CD8-positive, alpha-beta memory T cell (primary cell): ENCODE measurements at places on chromosomes 13 and 19. TPM values are rescaled to one million over a fixed set of nuclear protein-coding genes. Genes with fewer than 3 reads are reported as not detected.

Gene SOX1
- not detected for polyA plus RNA-seq

Gene NPAS1
- not detected for polyA plus RNA-seq

Gene ZFP36
- polyA plus RNA-seq = 355 TPM

Gene GNG8
- not detected for polyA plus RNA-seq

Gene ZNF497
- polyA plus RNA-seq = 1.0 TPM

Gene RAB3A
- 0.59 TPM for polyA plus RNA-seq

Gene ZNF223
- polyA plus RNA-seq = 2.7 TPM

Gene ZNF534
- not detected for polyA plus RNA-seq

Gene RAB8A
- polyA plus RNA-seq = 86.3 TPM

DNA sequence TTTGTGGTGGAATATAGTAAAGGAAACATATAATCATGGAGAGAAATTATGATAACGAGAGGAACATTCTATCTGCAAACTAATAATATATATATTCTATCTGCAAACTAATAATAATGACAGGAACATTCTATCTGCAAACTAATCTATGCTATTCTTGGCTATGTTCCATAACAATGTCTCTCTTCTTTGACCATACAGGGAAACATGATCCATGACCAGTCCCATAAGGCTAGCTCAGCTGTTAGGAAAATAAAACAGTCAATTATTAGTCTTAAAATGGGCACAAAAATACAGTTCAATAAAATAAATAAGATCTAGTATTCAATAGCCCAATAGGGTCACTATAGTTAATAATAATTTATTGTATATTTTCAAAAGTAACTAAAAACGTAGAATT lies 707.8 kb upstream of the PCDH20 start:
- no peak for DNase-seq

- DNase-seq = no peak
Measured at GRCh38 chr19:38221919-38222830, 1.8 kb downstream of the DPF1 start.

DNA sequence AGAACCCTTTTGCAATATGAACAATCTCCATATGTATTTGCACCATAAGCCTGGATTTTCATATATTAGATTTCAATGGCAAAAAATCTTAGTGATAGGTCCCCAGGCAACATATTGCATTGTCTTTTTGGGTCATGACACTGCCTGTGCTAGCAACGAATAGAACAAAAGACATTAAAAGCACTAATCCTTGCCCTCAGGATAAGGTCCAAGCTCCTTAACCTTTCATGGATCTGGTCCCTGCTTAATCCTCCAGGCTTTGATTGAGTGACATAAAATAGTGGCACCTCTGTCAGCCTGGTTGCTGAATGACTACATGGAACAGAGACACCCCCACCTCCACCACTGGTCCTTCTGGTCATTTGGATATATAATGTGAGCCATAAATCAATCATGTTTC lies 134.4 kb downstream of the RBM26 start:
- no peak for DNase-seq

DNA sequence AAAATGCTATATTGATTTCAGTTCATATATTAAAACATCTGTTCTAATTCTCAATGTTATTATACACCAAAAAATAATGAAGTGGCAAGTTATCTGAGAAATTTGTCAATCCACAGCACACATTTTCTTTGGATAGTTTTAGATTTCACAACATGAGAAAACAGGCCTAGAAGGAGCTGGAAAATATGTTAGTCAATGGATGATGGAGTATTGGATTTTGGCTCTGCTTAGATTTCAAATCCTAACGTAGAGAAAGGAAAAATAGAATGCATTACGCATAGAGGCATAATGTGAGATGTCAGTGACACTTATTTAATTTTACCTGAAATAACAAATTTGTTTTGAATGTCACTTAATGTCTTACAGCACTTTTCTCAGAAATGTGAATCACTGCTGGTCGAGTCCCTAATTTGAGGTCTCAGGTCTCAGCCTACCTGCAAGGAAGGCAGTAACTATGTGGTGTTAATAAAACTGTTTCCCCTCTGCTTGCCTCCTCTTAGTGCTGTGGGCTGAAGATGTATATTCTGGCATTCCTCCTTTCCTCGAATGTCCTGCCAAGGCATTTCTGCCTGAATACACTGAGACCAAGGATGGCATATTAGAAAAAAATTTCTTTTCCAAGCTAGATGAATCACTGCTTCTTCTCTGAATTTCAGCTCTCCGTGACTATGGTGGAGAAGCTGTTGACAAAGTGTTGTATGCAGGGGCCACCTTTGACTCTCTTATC lies 232.4 kb downstream of the POSTN start:
- DNase-seq = no peak

- no peak for DNase-seq
Measured at GRCh38 chr13:39095500-39095899, 57.2 kb downstream of the NHLRC3 start.

GRCh38 chr13:112887557-112887991 lies 81.4 kb upstream of the MCF2L start:
- DNase-seq = no peak

GRCh38 chr19:41424335-41425173 lies 2.6 kb downstream of the B3GNT8 start:
- DNase-seq = no peak

- no peak for DNase-seq
Measured at GRCh38 chr19:491146-491741, 5.0 kb upstream of the MADCAM1 start.

DNA sequence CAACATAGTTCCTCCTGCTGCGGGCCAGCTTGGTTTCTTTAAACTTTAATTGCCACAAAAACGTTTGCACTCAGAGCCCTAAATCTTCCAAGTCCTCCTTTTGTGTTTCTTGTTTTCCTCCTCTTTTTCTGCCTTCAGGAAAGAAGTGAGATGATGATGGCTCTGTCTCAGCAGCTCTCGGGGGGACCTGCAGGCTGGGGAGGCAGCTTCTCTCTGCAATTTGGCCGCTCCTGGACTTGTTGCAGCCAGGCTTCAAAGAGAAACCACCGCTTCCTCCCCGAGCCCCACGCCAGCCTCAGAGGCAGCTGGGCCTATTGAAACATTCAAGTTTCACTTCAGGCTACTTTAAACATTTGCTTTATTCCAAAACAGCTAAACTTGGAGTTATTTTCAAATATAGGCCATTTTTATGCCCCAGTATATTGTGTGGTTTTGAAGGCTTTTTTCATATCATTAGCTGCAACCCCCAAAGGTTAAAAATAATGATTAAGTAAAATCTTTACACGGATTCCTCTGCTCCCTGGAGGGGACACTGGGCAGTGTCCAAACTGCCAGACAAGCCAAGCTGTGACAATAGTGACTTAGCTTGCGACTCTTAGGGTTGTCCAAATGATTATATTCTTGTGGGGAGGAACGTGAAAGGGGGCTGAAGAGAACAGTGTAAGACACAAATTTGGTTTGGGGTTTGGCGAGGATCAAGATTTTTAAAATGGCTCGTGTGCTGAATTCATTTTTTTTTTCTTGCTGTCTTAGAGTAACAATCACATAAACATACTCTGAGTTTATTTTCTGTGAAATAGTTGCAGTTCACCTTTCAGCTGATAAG lies 330.8 kb downstream of the DLEU7 start:
- DNase-seq = peak; percentile 22

- DNase-seq = no peak
Measured at GRCh38 chr13:67408798-67409197, 178.7 kb upstream of the PCDH9 start.

DNA sequence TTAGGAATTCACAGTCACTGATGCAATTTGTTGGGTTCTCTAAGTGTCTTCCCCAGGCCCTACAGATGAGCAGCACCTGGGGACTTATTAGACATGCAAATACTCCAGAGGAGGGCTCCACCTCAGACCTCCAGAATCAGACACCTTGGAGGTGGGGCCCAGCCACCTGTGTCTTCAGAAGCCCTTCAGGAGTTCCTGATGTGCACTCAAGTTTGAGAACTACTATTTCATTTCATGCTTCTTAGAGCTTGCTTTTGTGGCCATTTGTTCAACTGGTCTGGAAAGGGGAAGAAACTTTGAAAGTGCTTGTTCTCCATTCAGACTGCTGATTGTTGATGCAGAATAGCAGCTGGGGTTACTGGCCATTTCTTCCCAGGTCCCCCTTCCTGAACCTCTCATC lies 472.0 kb downstream of the COG6 start:
- no peak for DNase-seq

GRCh38 chr13:105363261-105364190 lies 1171.9 kb downstream of the EFNB2 start:
- DNase-seq = no peak

DNA sequence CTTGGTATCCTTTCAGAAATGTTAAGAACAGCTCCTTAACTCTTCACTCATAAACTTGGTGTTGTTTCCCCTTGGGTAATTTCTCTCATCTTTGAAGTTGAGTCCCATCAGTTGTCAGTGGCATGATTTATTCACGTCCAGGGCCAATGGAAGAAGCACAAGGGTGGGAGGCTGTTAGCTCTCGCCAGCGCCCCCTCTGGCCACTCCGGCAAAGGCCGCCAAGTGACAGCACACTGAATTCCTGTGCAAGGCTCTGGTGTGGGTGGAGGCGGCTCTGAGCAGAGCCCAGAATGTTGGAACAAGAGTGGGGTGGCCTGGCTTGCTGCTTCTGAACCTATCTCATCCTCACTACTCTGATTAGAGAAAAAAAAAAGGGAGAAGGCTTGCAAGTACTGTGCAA lies 13.1 kb upstream of the MEDAG start:
- no peak for DNase-seq

GRCh38 chr13:50629497-50629896 lies 214.0 kb downstream of the DLEU7 start:
- no peak for DNase-seq

DNA sequence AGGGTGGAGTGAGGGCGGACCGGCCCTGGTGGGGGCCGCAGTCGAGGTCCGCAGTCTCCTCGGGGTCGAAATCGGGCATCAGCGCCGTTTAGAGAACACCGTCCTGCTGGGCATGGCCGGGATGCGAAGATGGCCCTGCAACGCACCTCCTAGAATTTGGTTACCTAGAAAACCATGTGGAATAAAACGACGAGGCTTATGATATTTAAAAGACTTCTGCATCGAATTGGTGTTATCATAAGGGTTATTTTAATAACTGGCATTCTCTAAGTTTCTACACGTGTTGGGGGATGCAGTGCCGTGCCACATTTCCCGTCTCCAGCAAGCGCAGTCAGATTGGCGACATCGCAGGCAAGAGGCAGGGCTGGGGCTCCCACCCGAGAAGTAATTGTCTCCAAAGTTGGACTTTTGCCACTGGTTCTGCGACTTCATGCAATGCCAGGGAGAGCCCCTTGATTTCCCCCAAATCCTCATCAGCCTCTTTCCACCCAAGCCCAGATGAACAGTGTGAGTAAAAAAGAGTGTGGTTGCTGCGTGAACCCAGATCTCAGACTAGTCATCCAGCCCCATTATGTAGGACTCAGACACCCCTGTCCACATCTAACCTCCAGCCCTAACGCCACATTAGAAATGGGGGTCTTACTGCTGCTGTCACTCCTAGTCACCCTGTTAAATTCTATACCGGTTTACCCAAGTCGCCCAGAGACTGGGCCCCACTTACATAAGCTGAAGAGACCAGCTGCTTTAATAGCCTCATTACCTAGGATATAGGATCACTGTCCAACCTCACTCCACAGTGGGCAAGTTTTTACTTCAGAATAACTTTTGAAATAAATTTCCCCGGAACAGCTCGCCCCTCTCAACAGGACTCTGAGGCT lies 571 bp upstream of the DHRS12 start:
- peak; percentile 35 for DNase-seq

DNA sequence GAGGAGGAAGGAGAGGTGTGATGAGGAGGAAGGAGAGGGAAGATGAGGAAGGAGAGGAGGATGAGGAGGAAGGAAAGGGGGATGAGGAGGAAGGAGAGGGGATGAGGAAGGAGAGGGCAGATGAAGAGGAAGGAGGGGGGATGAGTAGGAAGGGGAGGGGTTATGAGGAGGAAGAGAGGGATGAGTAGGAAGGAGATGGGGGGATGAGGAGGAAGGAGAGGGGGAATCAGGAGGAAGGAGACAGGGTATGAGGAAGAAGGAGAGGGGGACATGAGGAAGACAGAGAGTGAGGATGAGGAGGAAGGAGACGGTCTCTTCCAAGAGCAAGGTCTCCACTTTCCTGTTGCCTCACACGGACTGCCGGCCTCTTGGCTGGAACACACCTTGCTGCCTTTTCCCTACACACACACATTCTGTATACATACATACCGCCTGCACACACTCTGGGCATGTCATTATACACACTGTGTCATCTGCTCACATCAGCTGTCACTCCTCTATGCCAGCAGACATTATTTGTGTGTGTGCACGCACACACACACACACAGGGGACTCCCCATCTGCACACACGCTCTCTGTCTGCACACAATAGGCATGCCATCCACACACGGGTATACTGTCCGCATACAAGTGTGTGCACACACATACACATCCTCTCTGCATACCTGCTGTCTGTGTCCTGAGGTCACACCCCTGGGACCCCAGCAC lies 11.1 kb upstream of the VSTM2B start:
- no peak for DNase-seq

DNA sequence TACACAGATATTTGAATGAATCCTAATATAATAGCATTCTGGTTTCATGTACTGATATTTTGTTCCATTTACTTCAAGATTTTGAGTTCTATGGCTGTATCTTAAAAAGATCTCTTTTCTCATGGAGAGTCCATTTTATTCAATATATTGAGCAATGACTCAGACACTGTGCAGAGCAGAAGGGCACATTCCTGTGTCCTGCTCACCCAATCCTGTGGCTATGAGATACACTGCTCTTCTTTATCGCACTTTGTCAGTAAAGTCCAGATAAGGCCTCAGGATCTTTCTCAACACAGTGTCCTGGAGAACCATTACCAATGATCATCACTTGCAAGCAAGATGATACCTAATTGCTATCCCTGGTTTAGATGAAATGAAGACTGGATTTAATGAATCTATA lies 155.0 kb downstream of the CYSLTR2 start:
- DNase-seq = no peak

DNA sequence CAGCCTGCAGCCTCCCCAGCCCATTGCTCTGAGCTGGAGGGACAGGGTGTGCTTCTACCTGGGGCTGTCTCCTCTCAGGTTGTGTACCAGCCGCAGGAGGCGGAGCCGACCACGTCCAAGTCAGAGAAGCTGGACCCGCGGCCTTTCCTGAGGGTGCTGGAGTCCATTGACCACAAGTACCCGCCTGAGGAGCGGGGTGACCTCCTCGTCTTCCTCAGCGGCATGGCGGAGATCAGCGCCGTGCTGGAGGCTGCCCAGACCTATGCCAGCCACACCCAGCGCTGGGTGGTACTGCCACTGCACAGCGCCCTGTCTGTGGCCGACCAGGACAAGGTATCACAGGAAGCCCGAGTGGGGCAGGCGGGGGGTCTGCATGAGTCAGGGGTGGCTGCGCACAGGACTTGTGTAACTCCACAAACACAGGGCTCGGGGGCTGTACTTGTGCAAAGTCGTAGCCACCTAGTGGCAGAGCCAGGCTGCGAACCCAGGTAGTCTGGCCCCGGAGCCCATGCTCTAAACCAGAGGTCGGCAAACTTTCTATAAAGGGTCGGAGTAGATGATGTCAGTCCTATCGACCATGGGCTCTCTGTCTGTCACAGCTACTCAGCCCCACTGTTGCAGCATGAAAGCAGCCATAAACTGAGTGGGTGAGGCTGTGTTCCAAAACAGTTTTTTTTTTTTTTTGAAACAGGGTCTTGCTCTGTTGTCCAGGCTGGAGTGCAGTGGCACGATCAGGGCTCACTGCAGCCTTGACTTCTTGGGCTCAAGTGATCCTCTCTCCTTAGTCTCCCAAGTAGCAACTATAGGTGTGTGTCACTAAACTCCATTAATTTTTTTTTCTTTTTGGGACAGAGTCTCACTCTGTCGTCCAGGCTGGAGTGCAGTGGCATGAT lies 8.9 kb downstream of the DHX34 start:
- DNase-seq = no peak
